Stimulated activated CD4-positive, alpha-beta T cell treated with anti-CD3 and anti-CD28 coated beads, TNF-alpha, amount 100 ng/mL, for 4 hours (primary cell): ENCODE measurements at places on chromosomes 11 and 22.

DNA sequence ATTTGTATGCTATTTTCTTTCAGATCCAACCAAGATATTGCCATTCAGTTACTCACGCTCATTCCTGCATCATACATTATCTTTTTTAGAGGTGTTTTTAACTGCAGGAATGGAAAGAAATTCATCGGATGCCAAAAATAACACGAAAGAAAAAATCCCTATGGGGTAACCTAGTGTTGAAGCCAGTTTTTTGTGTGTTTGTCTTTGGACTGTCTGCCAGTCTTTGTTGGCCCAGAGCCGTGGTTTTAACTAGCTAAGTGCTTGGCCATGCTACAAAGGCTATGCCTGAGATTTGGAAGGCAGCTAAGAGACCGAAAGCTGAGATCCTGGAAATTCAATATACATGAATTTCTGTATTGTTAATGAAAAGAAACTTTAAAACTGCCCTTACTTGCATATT, 309.8 kb upstream of the CNTN5 start:
- DNase-seq: no peak

- no peak for DNase-seq
Measured at GRCh38 chr11:115357066-115357465, 147.1 kb downstream of the CADM1 start.

- no peak for DNase-seq
Measured at GRCh38 chr11:115557681-115558080, 53.5 kb upstream of the CADM1 start.

- DNase-seq: no peak
Measured at GRCh38 chr11:71206186-71206585, 46.2 kb downstream of the SHANK2 start.

DNA sequence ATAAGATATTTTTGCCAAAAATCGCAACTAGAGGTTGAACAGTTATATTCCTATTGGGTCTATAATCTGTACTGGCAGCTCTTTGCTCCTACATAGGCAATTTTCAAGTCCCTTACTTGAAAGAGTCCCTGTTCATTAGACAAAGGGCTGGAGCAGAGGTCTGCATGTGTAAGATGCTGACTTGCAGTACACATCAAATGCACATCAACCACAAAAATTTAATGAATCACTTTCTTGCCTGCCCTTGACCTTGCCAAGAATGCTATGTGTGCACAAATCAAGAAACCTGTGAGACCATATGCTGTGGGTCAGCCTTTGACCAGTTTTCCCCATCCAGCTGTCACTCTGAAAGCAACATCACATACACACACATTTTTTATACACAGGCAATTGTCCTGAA, 661.5 kb downstream of the LRRC4C start:
- DNase-seq: no peak

DNA sequence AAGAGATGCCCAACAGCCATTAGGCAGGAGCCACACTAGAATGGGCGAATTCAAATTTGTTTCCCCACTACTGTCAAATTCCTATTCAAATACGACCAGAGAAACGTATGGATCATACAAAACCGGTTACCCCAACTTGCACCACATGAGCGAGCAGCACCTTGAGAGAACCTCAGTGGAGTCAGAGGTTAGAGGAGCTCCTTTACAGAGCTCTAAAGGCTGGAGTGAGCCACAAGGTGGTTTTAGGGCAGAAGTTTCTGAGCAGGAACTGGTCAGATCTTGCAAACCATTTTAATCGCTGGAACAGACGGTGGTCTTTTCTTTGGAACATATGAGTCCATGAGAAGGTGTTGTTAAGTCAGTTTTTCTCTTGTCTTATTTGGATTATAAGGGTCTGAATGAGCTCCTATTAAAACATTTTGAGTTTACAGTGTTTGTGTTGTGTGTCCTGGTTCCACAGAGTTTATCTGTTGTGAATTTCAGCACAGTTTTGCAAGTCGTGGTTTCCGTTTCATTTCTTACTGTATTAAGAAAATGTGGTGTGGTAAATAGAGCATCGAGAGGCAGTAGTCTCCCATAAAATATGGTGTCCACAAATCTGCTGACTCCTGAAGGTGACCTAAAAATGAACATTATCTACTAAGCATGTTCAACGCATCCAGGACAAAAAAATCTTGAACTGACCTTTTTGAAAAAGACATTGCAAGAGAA, 471.7 kb downstream of the NTM start:
- DNase-seq: no peak

GRCh38 chr11:20068691-20069090, 91.6 kb downstream of the DBX1 start:
- DNase-seq: no peak

DNA sequence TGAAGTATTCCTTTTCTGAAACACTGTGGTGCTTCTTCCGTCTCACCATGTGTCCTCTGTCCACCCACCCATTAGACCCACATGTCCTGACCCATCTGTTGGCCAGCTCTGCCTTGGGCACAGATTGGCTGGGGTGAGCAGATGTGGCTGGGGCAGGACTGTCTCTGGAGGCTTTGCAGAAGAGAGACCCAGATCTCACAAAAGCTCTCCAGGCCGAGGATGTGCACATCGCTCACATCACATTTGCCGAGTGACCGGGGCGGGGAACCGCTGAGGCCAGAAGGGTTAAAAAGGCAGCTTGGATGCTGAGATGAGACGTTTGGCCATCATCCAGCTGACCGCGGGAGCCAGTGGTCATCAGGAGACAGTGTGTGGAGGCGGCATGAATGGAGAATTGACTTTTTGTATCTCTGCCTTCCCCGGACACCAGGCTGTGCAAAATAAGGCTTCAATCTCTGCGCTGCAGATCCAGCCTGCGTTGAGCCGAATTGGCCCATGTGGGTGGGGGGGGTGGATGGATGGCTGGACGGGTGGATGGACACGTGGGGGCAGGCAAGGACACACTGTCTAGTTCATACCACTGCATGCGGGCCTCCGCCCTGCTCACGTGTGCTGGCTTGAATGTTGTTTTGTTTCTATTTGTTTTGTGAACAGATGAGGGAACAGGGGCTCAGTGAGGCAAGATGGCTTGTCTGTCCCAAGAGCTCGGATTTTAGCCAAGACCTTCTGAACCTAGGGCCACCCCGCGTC, 6.1 kb downstream of the IFITM10 start:
- no peak for DNase-seq

GRCh38 chr11:121180183-121180582, 79.1 kb downstream of the TECTA start:
- DNase-seq: no peak

GRCh38 chr11:35003186-35003585, 86.8 kb downstream of the PDHX start:
- DNase-seq: no peak

- no peak for DNase-seq
Measured at GRCh38 chr22:46854125-46854870, 91.8 kb downstream of the TBC1D22A start.

- DNase-seq: no peak
Measured at GRCh38 chr11:69157822-69158231, 2.1 kb downstream of the SMIM38 start.

- no peak for DNase-seq
Measured at GRCh38 chr11:123429336-123429735, 733 bp upstream of the GRAMD1B start.

DNA sequence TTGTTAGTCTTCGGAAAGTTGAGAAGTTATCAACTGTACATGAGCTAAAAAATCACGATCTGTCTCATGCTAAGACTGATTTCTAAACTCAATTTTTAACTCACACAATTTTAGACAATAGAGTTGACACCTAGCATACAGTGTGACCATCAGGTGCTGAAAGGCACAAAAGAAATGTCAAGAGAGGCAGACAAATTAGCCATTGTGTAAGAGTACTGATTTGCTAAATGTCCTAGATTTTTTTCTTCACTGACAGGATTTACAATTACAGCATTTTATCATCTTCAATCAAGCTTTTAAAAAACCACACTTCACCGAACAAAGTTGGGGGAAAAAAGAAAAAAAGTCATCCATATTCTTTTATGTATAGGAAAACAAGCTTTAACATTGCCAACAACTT, 7.0 kb downstream of the LGR4 start:
- DNase-seq: no peak

- DNase-seq: no peak
Measured at GRCh38 chr11:104134745-104135144, 29.2 kb downstream of the PDGFD start.

- DNase-seq: no peak
Measured at GRCh38 chr22:43919106-43919973, 4.3 kb upstream of the PNPLA3 start.

GRCh38 chr11:2219318-2220017, 47.9 kb upstream of the TH start:
- no peak for DNase-seq

GRCh38 chr11:72421351-72421750, 13.0 kb downstream of the CLPB start:
- no peak for DNase-seq

GRCh38 chr11:133955081-133955891, 1.5 kb downstream of the IGSF9B start:
- DNase-seq: no peak

DNA sequence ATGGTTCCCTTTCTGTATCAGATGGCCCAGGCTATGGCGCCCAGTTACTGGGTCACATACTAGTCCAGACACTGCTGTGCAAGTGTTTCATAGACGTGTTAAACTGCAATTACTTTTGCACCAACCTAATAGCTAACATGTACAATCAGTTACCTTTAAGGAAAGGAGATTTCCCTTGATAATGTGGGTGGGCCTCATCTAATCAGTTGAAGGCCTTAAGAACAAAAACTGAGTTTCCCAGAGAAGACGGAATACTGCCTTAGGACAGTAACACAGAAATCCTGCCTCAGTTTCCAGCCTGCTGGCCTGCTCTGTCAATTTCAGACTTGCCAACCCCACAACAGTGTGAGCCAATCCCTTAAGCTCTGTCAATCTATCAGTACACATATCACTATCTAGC, 229.9 kb upstream of the SYN3 start:
- no peak for DNase-seq

DNA sequence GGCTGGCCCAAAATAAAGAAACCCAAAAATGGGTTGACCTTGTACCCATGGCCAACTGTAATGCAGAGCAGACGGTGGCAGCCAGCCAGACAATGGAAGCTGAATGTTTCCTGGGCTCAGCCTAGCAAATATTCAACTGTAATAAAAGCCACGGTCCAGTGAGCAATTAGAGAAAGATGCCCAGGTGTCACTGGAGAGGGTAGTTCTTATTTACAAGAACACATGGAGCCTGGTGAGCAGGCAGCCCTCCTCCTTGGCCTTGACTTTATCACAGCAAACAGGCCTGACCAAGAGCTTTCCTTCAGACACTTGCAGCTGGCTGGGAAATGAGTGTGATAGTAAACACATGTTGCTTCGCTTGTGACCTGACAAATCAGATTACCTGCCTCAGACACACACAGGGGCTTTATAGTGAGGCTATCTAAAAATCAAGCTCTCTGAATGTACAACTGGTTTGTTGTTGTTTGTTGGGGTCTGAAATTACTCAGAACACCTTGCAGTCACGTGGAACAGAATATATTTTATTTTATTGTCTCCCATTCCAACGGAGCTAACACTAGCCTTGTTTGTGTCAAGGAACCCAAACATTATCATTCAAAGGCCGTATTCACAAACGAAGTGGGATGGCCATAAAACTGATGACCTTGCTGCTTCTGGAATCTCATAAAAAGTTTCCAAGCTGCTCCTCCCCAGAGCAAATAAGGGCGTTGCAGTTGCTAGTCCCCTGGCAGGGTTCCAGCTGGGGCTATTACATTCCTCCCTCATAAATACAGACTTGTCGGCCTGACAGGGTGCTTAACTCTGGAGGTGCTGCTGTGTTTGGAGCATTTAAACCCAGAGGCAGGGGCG, 161.1 kb downstream of the BBOX1 start:
- no peak for DNase-seq

- no peak for DNase-seq
Measured at GRCh38 chr22:44358709-44359440, 46.1 kb upstream of the SHISAL1 start.

DNA sequence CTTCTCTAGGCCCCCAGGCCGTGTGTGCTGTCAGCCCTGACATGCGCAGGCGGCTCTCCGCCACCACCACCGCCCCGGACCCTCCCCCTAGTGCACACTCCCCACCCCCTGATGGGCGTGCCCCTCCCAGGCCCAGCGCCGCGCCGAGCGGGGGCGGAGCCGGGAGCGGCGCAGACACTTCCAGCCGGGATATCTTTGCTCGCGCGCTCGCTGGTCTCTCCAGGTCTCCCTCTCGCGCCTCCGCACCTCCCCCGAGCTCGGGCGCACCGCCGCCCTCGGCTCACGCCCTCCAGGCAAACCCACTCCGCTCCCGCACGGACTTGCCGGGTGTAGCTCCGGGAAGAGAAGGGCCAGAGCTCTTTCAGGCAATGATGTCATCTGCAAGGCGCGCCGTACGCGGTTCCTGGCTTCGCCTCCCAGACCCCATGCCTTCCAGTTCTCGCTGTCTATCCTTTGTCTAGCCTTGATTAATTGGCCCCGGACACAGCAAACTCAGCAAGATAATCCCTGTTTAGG, at the start of gene SCN3B:
SCN3B (minus strand) TSS at position 59 of the 516 bp plus-strand sequence. CDS start 823 bp downstream, outside the sequence.
- no peak for DNase-seq

GRCh38 chr11:68828957-68829356, 12.8 kb downstream of the CPT1A start:
- no peak for DNase-seq

DNA sequence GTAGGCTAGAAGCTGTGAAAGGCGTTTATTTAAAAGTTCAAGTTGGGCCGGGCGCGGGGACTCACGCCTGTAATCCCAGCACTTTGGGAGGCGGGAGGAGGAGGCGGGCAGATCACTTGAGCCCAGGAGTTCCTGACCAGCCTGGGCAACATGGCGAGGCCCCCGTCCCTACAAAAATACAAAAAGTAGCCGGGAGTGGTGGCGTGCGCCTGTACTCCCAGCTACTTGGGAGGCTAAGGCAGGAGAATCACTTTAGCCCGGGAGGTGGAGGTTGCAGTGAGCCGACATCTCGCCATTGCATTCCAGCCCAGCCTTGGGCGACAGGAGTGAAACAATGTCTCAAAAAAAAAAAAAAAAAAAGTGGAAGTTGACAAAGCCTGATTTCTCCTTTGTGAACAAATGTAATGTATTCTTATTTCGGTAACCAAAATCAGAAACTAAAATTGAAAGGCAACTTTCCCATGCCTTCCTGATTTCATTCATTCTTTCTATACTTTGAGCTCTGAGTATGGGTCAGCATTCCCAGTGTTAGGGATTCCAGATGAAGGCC, 825 bp downstream of the PTPMT1 start:
- no peak for DNase-seq

GRCh38 chr11:35046681-35047080, 92.3 kb upstream of the CD44 start:
- no peak for DNase-seq
